RCC 7860 (cell line): ENCODE measurements at places on chromosomes 6 and 20.

- DNase-seq = peak; percentile 74
Measured at GRCh38 chr6:14671261-14671681, 553.7 kb downstream of the CD83 start.

- peak; percentile 14 for DNase-seq
Measured at GRCh38 chr20:23350904-23351838, 580 bp downstream of the NXT1 start.

DNA sequence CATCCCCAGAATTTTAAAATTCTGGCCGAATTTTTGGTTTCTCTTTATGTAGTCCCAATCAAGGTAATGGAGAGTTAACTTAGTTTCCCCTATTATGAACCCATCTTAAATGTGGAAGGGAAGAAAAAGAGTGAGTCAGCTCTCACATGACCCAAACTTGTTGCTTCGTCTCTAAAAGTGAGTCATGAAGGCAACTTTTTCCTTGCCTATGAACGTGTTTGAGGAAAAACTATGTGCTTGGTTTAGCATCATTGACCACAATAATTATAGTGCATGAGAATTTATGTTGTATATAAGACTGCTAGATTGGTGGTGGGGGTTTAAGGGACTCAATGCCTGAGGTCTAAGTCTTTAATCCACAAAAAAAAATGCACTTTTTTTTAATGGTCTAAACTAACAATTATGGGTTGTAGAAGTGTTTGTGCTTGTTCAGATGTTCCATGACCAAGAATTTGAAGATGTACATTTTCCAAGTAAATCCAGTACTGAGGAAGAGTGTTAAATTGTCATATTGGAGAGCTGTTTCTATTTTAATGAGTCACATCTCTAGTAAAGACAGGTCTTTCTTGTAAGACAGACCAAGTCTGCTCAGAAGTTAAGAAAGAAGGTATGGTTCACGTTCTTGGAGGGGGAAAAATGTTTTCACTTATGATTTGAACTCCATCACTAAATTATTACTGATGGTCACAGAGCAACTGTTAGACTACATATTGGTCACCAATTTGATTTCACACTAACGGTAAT is 409.9 kb upstream of the MARCKS start:
- DNase-seq = peak; percentile 74

- DNase-seq = no peak
Measured at GRCh38 chr6:126718600-126719327, 378.8 kb downstream of the CENPW start.

DNA sequence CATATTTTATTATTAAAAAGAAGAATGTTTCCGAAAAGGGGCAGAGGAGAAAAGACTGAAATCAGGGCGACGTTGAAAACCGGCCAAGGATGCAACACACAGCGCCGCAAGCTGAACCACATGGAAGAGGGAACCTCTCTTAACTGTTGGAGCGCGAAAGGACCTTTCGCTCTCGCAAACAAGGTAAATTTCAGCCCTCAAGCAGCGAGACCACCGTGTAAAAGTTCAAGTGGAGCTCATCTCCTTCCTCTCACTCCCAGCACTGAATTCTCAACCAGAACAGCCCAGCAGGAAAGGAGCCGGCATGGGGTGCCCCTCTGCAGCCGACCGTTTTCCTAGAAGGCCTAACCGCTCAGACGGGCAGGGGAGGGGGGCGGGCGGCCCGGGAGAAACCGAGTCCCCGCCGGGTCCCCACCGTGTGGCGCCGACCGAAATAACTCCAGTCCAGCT is 621 bp downstream of the GPR63 start:
- DNase-seq = no peak

DNA sequence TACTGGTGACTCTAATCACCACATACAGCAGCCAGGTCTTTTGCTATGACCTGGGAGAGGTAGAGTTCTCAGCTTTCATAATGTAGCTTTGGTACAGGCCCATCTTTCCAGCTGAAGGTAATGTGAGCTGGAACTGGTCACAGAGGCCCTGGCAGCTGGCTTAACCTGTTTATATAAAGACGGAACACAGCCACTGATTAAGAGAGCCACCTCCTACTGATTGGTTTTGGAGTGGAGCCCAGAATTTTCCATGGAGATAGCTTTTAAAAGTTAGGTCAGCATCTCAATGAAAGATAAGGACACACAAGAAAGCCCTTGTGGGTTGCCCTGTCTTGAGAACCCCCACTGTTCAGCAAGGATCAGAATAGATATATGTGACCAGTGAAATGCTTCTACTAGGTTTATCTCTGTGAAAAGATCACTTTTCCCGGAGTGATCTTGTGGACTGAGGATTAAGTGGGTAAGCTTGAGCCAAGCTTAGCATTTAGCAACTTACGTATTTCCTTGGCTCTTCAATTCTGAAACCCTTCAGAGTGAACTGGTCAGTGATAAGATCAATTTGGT is 213.7 kb upstream of the CITED2 start:
- DNase-seq = peak; percentile 78

DNA sequence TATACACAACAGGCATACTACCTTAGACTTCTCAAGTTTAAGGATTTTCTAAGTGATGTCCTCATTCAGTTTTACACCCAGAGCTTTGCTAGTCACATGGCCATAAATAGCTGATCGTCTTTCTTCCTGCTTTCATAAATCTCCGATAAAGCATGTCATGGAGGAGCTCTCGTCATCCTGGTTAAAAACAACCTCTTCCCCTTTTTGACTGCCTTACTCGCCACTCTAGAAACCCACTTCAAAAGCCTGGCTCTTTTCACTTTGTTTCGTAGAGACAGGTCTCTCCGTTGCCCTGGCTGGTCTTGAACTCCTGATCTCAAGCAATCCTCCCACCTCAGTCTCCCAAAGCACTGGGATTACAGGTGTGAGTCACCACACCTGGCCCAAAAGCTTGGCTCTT is 67.0 kb upstream of the SMIM29 start:
- no peak for DNase-seq
